ENCODE measurements at places on chromosomes 2 and 18.

DNA sequence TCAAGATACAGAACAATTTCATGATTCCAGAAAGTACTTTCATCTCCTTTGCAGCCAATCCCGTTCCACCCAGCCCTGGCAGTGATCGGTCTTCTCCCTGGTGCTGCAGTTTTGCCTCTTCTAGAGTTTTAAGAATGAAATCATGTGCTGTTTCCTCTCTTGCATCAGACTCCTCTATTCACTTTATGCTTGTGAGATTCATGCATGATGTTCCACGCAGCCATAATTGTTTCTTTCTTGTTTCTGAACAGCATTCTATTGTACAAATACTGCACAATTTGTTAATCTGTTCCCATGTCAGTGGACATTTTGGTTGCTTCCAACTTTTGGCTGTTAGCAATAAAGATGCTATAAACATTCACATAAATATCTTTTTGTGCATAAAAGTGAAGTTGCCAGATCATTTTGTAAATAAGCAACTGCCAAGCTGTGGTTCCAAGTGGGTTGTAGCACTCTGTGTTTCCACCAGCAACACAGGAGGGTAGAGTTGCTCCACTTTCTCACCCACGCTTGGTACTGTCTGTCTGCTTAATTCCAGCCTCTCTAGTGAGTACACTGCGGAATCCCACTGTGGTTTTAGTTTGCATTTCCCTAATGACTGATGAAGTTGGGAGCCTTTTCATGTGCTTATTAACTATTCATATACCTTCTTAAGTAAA lies 104.5 kb downstream of the TWIST2 start:
- no peak for DNase-seq

DNA sequence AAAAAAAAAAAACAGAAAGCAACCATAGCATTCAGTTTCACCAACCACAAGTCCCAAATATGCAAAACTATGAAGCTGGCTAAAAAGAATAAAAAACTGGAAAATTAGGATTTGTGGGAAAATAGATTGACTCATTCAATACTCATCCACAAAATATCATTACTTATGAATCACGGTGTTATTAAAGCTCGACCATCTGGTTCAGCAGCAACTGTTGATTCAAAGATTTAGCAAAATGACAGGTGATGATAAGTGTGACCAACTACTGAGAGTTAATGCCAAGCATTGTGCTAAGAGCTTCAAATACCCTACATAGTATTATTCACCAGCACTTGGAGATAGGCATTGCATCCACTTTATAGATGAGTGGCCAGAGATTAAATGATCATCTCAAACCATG lies 26.2 kb upstream of the XDH start:
- no peak for DNase-seq

DNA sequence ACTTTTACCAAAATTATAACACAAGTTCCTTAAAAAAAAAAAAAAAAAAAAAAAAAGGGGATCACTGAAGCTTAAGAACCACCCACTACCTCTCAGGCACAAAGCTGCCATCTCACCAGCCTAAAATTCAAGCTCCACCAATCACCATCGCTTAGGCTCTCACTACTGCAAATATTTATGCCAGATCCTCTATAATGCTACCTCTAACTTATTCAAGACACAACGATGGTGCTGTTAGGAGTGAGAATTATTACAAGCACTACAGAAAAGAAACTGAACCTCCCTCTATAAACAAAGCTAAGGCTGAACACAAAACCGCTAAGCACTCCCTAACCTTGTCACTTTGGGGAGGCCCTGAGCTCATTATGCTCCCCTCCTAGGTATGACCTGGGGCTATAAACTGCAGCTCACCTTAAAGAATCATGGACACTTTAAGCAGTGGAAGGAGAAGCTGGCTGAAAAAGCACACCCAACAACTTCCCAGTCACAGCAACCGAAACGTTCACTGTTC lies 3.6 kb downstream of the FZD5 start:
- DNase-seq: no peak

GRCh38 chr2:98477036-98477435 lies 32.4 kb downstream of the INPP4A start:
- no peak for DNase-seq

DNA sequence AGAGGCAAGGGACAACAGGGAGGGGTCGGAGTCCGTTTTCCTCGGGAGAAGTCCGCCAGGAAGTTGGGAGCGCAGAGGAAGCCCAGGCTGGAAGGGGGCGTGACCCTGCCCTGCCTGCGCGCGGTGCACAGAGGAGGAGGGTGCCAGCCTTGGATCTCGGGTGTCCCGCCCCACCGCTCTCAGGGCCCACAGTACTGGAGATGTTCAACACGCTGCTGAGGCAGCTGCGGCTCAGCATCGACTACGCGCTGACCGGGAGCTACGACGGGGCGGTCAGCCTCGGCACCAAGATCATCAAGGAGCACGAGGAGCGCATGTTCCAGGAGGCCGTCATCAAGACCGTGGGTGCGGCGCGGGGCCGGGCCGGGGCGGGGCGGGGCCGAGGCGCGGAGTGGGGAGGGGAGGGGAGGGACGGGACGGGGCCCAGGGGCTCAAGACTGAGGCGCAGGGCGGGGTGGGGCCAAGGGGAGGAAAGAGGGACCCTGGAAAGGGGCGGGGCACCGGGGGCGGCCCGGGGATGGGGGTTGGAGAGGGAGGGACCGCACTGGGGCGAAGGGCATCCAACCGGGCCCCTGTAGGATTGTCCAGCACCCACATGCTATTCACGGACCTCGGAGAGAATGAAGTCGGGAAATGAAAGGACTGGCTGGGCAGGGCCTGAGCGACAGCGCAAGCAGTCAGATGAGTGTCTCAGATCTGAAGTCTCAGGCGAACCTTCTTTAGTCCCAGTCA lies 36.6 kb downstream of the POMC start:
- DNase-seq: no peak

DNA sequence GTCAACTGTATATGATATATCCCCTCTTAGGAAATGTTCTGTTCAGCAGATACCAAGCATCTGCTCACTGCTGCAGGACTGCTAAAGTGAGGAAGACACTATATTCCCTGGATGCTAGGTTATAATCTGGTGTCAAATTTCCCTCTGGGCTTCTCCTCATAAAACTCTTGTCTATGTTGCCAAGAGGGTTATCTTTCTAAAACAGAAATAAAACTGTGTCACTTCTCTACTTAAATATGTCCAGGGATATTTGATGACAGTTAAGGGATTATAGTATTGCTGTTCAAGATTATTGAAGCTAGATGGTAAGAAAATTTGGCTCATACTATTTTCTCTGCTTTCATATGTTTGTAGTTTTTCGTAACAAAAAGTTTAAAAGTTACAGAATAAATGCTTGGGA lies 30.5 kb upstream of the SNRNP27 start:
- no peak for DNase-seq

DNA sequence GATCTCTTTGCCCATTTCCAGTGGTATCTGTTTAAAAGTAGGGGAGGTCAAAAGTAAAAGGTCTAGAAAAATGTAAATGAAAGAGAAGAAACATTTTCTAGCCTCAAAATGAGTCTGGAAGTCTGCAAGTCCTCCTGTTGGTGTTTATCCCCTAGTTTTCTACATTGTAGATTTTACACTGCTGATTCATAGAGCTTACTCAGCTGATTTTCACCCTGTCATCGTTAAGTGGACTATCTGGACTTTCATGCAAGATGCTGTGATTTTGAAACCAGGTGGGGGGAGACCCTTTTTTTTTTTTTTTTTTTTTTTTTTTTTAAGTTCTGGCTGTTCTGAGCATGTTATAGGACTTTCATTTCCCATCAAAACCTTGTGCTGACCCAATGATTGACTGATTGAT lies 10.3 kb downstream of the HOXD3 start:
- DNase-seq: no peak

DNA sequence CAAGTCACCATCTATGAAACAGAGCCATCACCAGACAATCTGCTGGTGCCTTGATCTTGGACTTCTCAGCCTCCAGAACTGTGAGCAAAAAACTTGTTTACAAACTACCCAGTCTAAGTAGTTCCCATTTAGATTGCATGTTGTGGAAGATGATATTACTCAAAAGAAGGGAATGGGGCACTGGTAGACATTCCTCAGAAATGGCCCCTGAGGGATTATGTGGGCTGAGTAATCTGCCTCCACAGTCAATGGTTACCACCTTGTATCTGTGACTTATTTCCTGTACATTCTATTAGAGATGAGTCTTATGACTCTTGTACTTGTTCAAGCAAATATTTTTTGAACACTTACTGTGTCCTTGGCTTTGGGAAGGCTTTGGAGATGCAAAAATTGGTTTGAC lies 160.4 kb downstream of the NUP35 start:
- no peak for DNase-seq

DNA sequence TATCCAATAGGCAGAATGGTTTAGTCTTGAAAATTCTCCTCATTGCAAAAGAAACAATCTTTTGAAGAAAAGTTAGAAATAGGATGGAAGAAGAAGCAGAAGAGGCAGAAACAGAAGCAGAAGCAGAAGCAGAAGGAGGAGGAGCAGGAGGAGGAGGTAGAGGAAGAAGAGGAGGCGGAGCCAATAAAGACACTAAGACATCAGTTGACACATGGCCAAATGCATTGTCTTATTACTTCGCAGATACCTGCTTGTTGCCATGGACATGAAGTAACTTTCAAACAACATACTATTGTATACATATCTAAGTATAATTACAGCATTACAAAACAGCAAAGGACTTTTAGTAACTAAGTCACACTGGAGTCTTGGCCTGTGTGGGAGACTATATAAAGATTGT lies 606.3 kb downstream of the METTL4 start:
- DNase-seq: no peak

DNA sequence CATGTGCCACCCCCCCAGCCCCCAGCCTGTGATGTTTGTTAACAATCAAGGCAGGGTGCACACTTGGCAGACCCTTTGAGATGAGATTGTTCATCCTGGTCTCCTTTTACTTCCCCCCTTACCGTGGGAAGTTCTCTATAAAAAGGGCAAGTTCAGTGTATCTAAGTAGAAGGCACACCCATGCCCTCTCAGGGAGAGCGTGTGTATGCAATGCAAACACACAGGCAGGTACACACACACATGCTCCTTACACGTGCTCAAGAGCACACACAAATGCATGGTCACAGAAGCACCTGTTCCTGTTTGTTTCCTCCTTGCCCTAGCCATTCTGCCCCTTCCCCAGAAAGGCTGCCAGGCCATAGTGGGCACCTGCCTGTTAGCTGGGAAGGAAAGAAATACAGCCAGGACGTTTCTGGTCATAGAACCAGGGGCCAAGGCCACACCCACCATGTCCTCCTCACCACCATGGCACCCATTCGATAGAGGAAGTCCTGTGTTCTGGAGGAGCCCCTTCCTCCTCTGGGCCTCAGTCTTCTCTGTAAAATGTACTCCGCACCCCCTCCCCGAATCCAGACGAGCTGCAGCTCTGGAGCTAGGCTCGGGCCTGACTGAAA lies 3.1 kb downstream of the ATOH8 start:
- no peak for DNase-seq

DNA sequence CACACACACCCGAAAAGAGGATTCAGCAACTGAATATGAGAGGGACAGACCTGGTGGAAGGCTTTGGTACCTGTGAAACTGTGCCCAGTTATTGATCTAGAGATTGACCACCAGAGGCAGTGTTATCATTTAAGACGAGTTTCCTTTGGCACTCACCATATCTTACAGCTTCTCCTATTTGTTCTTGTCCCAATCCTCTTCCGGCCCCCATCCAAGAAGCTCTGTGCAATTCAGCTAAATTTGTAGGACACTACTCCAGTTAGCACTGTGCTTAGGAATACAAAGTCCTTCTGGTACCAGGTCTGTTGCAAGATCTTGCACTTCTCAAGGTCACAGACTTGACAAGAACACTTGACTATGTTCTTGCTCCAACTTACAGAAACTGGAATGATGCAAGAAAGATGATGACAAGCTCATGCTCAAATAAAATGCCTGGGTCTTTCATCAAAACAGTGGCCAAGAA lies 177.7 kb downstream of the TMEM247 start:
- no peak for DNase-seq

GRCh38 chr2:174535757-174536703 lies 49.2 kb upstream of the GPR155 start:
- no peak for DNase-seq

DNA sequence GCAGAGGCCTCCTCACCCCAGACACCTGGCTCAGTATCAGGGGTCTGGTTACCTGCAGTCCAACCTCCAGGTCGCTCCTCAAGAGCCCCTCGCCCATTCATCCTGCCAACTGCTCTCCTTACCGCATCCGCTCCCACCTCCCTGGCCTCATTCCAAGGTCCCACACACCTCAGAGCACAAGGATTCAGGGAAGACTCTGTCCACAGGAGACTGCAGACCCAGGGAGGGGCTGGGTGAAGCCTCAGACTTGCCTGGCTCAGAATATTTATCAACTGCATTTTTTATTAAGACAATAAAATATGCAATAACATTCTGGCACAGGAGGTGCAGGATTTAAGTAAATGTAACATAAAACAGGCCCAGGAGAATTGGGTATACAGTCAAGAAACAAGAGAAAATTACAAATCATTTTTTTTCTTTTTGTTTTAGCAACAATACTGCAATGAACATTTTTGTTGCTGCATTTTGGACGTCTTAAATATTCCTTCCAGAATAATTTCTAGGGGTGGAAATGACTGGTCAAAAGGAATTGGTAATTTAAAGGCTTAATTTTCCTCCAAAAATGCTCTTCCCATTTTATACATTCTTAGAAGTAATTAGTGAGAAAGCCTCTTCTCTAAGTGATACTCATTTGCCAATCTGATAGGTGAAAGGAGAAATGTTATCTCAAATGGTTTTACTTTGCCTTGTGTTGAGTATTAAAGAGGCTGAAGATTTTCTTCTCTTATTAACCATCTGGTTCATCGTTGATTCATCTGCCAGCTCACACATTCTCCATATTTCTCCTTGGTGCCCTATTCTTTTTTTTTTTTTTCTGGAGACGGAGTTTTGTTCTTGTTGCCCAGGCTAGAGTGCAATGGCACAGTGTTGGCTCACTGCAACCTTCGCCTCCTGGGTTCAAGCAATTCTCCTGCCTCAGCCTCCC lies 42.5 kb downstream of the TEX44 start:
- DNase-seq: no peak

DNA sequence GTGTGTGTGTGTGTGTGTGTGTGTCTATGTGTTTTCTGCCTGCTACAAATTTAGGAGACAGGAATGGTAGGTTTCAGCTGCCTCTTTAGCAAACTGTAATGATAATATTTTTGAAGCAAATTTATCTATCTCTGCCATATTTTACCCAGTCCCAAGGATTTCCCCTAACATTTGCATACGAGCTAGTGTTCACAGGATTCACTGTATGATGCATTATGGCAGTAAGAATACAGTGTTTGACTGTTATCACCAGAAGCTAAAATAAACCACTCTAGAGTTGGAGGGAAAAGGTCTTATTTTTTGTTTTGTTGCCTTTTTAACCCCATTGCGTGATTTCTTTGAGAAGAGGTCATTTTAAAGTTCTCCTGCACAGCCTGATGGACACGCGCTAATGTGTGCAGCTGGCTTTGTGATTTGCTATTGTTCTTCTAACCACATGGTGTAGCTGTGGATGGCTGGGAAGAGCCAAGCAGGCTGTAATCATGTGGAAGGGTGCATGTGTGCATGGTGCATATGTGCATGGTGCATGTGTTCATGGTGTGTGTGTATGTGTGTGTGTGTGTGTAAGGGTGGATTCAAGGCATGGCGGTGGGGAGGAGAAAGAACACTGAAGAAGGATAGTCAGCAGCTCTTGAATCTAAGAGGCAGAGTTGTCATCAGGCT lies 62.4 kb downstream of the PLB1 start:
- no peak for DNase-seq

GRCh38 chr18:77049938-77050337 lies 82.6 kb downstream of the MBP start:
- DNase-seq: no peak

All from stimulated activated CD8-positive, alpha-beta memory T cell treated with anti-CD3 and anti-CD28 coated beads, Interleukin-4, amount 100 ng/mL, for 4 hours (primary cell).